ENCODE measurements at places on chromosomes 5 and 9. TPM values are rescaled to one million over a fixed set of nuclear protein-coding genes. Genes with fewer than 3 reads are reported as not detected.

DNA sequence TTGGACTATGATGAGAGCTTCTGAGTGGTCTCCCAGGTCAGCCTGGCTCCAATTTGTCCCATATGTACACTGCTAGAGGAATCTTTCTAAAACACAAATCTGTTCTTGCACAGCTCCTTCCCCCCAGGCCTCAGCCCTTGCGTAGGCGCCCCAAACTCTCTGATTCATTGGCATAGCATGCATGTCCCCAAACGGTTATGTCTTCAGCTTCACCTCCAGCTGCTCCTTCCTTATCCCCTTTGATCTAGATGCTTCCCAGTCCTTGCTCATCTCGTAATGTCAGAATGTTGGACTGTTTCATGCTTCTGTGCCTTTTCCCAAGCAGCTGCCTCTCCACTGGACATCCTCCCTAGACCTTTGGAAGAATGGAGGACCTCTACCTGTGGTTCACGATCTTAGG is 60.1 kb upstream of the BASP1 start:
- H3K4me3 ChIP-seq: no peak overlapping the region
- no peaks in the 10 kb centered on the region for H3K36me3 ChIP-seq
- no peaks in the 10 kb centered on the region for H3K27me3 ChIP-seq
- peak overlapping the region; percentile 25 for H3K27ac ChIP-seq

DNA sequence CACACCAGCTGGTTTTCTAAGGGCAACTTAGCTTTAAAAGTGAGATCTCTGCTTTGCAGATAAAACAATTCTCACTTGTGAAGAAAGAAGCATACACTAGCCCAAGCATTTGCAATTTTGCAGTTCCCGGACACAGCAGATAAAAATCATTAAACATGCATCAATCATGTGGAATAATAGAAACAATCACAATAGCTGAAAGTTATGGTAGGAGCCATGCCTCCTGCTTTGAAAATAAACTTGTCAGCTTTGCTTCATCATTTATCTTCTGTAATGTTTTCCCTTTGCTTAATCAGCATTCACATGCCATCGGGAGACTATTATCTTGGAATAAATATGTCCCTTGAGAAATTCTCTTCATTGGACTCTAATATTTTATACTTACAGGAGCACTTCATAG is 60.3 kb upstream of the DAB2 start:
- DNase-seq: no peak
- no peak overlapping the region for H3K27ac ChIP-seq
- no peaks in the 10 kb centered on the region for H3K27me3 ChIP-seq
- H3K4me3 ChIP-seq: no peak overlapping the region
- no peaks in the 10 kb centered on the region for H3K4me1 ChIP-seq

DNA sequence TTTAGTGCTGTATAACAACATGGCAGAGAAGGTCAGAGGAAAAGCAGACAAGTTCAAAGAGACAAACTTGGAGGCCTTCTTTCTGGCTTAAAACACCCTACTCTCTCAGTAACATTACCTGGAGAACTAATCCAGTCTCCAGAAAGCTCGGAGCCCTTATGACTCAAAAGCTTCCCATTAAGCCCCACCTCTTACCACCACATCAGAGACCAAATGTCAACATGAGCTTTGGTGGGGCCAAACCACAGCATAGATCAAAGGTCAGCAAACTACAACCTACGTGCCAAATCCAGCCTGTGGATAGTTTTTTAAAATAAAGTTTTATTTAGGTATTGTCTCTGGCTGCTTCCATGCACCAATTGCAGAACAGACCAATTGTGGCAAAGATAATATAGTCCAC is 589.9 kb downstream of the DNAH5 start:
- H3K27me3 ChIP-seq: no peaks in the 10 kb centered on the region
- DNase-seq: peak; percentile 65
- peaks cover 10% of the 10 kb centered on the region for H3K4me1 ChIP-seq
- H3K4me3 ChIP-seq: no peak overlapping the region

GRCh38 chr5:179872828-179873575 is 14.4 kb upstream of the MRNIP start:
- peaks cover 76% of the 10 kb centered on the region for H3K36me3 ChIP-seq
- H3K4me1 ChIP-seq: no peaks in the 10 kb centered on the region
- H3K27me3 ChIP-seq: no peaks in the 10 kb centered on the region
- no peak overlapping the region for H3K4me3 ChIP-seq
- H3K27ac ChIP-seq: no peak overlapping the region

INSL6 gene
- total RNA-seq: not detected
